Fibroblast of mammary gland (primary cell): ENCODE measurements at places on chromosomes 11 and 22.
A peak's percentile ranks its signal among the peaks of the same experiment; 100 is the strongest.

- DNase-seq = no peak
These were observed 90.4 kb downstream of the HIPK3 start for GRCh38 chr11:33347490-33348125.

GRCh38 chr11:15911377-15912044 is 444.8 kb downstream of the SOX6 start:
- peak; percentile 35 for DNase-seq

DNA sequence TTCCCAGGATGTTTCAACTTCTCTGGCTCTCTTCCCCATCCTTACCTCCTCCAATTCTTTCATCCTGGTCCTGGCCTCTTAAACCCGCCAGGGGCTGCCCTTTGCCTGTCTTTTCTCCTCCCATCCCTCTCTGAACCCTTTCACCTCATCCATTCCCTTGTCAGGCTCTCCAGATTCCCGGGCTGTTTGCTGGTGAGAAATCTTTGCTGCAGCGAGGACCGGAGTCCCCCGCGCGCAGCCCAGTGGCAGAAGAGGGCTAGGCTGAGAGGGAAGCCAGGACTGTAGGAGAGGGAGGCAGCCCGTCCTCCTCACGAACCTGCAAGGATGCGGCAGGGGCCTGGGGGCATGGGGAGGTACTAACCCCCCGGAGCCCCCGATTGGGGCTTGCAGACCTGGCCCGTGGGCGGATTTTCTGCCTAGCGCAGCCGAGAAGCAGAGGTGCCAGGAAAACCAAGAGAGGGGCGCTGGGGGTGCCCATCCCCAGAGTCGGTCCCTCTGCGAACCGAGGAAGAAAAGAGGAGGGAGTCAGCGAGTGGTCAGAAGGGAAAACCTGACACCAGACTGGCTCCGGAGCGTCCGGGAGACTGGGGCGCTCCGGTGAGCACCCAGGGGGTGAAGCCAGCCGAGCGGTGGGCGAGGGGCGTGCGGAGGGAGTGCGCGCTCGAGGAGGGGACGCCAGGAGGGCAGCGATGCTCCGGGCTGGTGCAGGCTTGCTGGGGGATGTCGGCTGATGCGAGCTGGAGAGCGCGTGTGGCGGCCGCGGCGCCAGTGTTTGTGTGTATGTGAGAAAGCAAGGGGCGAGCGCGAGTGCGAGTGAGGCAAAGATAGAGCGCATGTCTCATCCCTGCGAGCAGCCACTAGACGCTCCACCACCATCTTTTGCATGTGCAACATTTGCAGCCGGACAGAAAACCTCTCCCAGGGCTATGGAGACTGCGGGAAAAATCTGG is at the start of gene GRIA4:
GRIA4 (plus strand) TSS at position 242 of the 950 bp plus-strand sequence. CDS start 925 bp downstream, outside the sequence.
- peak; percentile 23 for DNase-seq

DNA sequence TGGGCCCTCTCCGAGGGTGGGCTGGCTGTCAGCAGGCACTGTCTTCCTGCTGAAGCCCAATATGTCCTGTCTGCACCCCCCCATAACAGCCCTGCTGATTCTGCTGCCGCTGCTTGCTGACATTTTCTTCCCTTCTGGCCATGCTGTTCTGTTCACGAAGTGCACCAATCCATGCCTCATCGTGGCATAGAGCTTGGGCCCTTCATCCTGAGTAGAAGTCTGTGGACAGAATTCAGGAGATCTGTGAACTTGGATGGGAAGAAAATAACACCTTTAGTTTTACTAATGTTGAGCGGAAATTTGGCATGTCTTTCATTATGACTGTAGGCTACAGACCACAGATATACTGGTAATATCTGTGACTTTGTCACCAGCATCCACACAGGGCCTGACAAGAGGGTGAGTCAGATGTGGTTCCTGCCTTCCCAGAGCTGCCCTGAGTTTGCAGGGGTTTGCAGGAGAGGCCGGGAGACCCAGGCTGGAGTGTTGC is 14.1 kb upstream of the KIAA0930 start:
- no peak for DNase-seq

GRCh38 chr11:15557457-15558230 is 442.9 kb downstream of the INSC start:
- DNase-seq = no peak

GRCh38 chr11:132464939-132465338 is 1067.4 kb downstream of the OPCML start:
- no peak for DNase-seq
